ENCODE measurements at places on chromosomes 13 and 19. TPM values are rescaled to one million over a fixed set of nuclear protein-coding genes. Genes with fewer than 3 reads are reported as not detected.

DCT gene
- not detected for total RNA-seq

ZNF628 gene
- 7.3 TPM for total RNA-seq

DPY19L3 gene
- 25.0 TPM for total RNA-seq

SELENOV gene
- 0.42 TPM for total RNA-seq

PCCA gene
- total RNA-seq, result 34.5 TPM

ZNF575 gene
- not detected for total RNA-seq

SYNE4 gene
- total RNA-seq, result 8.6 TPM

CASP14 gene
- total RNA-seq, result not detected

CEACAM7 gene
- total RNA-seq, result not detected

TEKTIP1 gene
- not detected for total RNA-seq

PEAK3 gene
- total RNA-seq, result not detected

RNF17 gene
- total RNA-seq, result 0.34 TPM

GSX1 gene
- not detected for total RNA-seq

LATS2 gene
- 20.2 TPM for total RNA-seq

SHC2 gene
- total RNA-seq, result 19.5 TPM

GPX4 gene
- 611 TPM for total RNA-seq

NDUFB7 gene
- total RNA-seq, result 363 TPM

NCR1 gene
- total RNA-seq, result not detected

ZNF763 gene
- 1.3 TPM for total RNA-seq

SULT2A1 gene
- total RNA-seq, result not detected

PDCD2L gene
- total RNA-seq, result 31.8 TPM

ZNF235 gene
- 3.9 TPM for total RNA-seq

CD209 gene
- 0.07 TPM for total RNA-seq

SLC46A3 gene
- 3.4 TPM for total RNA-seq

LGALS7B gene
- total RNA-seq, result not detected

HPN gene
- total RNA-seq, result 1.6 TPM

KIR2DL4 gene
- total RNA-seq, result not detected

PSG11 gene
- not detected for total RNA-seq

NTN5 gene
- total RNA-seq, result not detected

GDF15 gene
- 822 TPM for total RNA-seq

CYP4F3 gene
- total RNA-seq, result not detected

ZNF578 gene
- 4.0 TPM for total RNA-seq

PROSER3 gene
- 6.1 TPM for total RNA-seq

GRK1 gene
- total RNA-seq, result not detected

ATXN8OS gene
- not detected for total RNA-seq

ZNF536 gene
- 0.21 TPM for total RNA-seq

AKAP8L gene
- total RNA-seq, result 79.8 TPM

NDUFA7 gene
- total RNA-seq, result 61.4 TPM

WDR87 gene
- not detected for total RNA-seq

CPB2 gene
- not detected for total RNA-seq

URAD gene
- total RNA-seq, result not detected

EHD2 gene
- total RNA-seq, result 32.5 TPM

PPP1R13L gene
- total RNA-seq, result 34.5 TPM
